ENCODE measurements at places on chromosomes 2 and 18. TPM values are rescaled to one million over a fixed set of nuclear protein-coding genes. Genes with fewer than 3 reads are reported as not detected.

RBFA gene
- total RNA-seq: 26.1 TPM

GALNT3 gene
- total RNA-seq: 2.2 TPM

LONRF2 gene
- 0.54 TPM for total RNA-seq

ESPNL gene
- total RNA-seq: 1.1 TPM

CFAP221 gene
- total RNA-seq: not detected

M1AP gene
- 0.54 TPM for total RNA-seq

CAB39 gene
- 31.0 TPM for total RNA-seq

RGPD4 gene
- total RNA-seq: not detected

RIT2 gene
- not detected for total RNA-seq

SPATA3 gene
- total RNA-seq: not detected

MYCN gene
- total RNA-seq: 94.3 TPM

GAL3ST2 gene
- total RNA-seq: 3.8 TPM

ANKRD30B gene
- total RNA-seq: not detected

PCARE gene
- under 0.01 TPM for total RNA-seq

TRABD2A gene
- 0.27 TPM for total RNA-seq

OSR1 gene
- total RNA-seq: under 0.01 TPM

TCF7L1 gene
- not detected for total RNA-seq

LINC00305 gene
- total RNA-seq: not detected

STPG4 gene
- total RNA-seq: not detected

ZSWIM2 gene
- total RNA-seq: not detected

RAB27B gene
- total RNA-seq: 6.5 TPM

SLC9A4 gene
- not detected for total RNA-seq

CFAP53 gene
- 0.27 TPM for total RNA-seq

CHRND gene
- total RNA-seq: not detected

VAMP8 gene
- 96.1 TPM for total RNA-seq

CYS1 gene
- not detected for total RNA-seq

CFC1 gene
- not detected for total RNA-seq

ASB18 gene
- total RNA-seq: under 0.01 TPM

IL1F10 gene
- not detected for total RNA-seq

EPB41L3 gene
- total RNA-seq: 6.2 TPM

GNAL gene
- total RNA-seq: 0.27 TPM

MC5R gene
- not detected for total RNA-seq

NEU2 gene
- not detected for total RNA-seq

ERICH2 gene
- not detected for total RNA-seq

TUBA3E gene
- not detected for total RNA-seq

CYP26B1 gene
- total RNA-seq: 0.81 TPM

PDCL3 gene
- 7.0 TPM for total RNA-seq

SLC4A5 gene
- total RNA-seq: 4.3 TPM

GAD1 gene
- 3.2 TPM for total RNA-seq

RNF149 gene
- total RNA-seq: 59.2 TPM

CCDC148 gene
- total RNA-seq: not detected

BCL2L11 gene
- 2.7 TPM for total RNA-seq

COL4A3 gene
- under 0.01 TPM for total RNA-seq

HEATR5B gene
- total RNA-seq: 57.4 TPM

ZBTB7C gene
- total RNA-seq: not detected

CD8B2 gene
- total RNA-seq: under 0.01 TPM

GNLY gene
- 0.27 TPM for total RNA-seq

LRP2 gene
- 0.27 TPM for total RNA-seq

G6PC2 gene
- under 0.01 TPM for total RNA-seq

Measured in hematopoietic multipotent progenitor cell (in vitro differentiated cells).